Breast epithelium (tissue), 4 donors: ENCODE measurements at places on chromosomes 4 and X. TPM values are rescaled to one million over a fixed set of nuclear protein-coding genes. Genes with fewer than 3 reads are reported as not detected.

The CENPVL2 gene
- total RNA-seq: not detected

The AMOT gene
- total RNA-seq: 39.2 TPM

- no peak overlapping the region for H3K27ac ChIP-seq
- no peaks in the 10 kb centered on the region for H3K36me3 ChIP-seq
- no peak overlapping the region for H3K4me3 ChIP-seq
- DNase-seq: no peak
Measured at GRCh38 chrX:19176901-19177630, 54.8 kb upstream of the ADGRG2 start.

DNA sequence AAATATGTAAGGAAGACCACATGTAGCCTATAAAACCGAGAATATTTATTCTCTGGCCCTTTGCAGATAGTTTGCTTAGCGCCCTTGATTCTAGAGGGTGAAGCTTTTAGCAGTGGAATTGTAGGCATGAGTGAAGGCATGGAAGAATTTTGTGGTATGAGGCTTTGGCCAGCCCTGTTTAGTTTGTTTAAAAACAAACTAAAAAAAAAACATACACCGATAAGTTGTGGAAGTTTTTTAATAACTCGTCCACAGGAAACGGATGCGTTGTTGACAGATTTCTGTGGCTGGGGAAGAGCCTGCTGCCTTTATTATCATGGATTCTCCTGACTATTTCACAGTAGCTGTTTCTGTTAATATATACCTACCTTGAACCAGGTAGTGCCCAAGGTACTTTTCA is 194.7 kb upstream of the LNX1 start:
- H3K4me1 ChIP-seq: no peaks in the 10 kb centered on the region
- DNase-seq: no peak
- H3K27me3 ChIP-seq: no peaks in the 10 kb centered on the region
- no peaks in the 10 kb centered on the region for H3K36me3 ChIP-seq

GRCh38 chr4:170157670-170158069 is 67.9 kb upstream of the AADAT start:
- no peaks in the 10 kb centered on the region for H3K27me3 ChIP-seq
- DNase-seq: no peak
- no peaks in the 10 kb centered on the region for H3K4me1 ChIP-seq
- H3K4me3 ChIP-seq: no peak overlapping the region

The EDNRA gene
- 11.1 TPM for total RNA-seq

The ADH1C gene
- 31.8 TPM for total RNA-seq

- no peak overlapping the region for H3K4me3 ChIP-seq
- H3K4me1 ChIP-seq: no peaks in the 10 kb centered on the region
- H3K27ac ChIP-seq: no peak overlapping the region
- H3K36me3 ChIP-seq: no peaks in the 10 kb centered on the region
- H3K27me3 ChIP-seq: no peaks in the 10 kb centered on the region
Measured at GRCh38 chrX:13985697-13986435, 43.8 kb downstream of the GEMIN8 start.

DNA sequence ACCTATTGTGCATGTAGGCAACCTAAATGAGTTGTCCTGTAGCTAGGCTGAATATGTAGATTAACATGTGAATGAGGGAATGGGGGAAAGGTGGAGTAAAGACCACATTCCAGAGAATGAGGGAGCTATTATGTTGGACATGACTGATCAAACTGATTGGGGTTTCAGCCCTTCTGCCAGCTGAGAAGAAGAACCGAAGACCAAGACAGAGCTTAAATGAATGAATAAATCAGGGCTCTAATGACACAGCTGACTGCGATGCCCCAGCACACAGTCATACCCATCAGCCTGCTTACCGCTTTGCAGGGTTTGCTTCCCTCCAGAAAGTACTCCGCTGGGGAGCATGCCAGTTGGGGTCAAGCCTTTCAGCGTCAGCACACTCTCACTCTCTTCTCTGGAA is 315.4 kb downstream of the PPP3CA start:
- H3K4me3 ChIP-seq: no peak overlapping the region
- no peaks in the 10 kb centered on the region for H3K27me3 ChIP-seq
- no peaks in the 10 kb centered on the region for H3K4me1 ChIP-seq
- no peak overlapping the region for H3K27ac ChIP-seq
- no peaks in the 10 kb centered on the region for H3K36me3 ChIP-seq
